ENCODE measurements at places on chromosomes 3 and 15.

DNA sequence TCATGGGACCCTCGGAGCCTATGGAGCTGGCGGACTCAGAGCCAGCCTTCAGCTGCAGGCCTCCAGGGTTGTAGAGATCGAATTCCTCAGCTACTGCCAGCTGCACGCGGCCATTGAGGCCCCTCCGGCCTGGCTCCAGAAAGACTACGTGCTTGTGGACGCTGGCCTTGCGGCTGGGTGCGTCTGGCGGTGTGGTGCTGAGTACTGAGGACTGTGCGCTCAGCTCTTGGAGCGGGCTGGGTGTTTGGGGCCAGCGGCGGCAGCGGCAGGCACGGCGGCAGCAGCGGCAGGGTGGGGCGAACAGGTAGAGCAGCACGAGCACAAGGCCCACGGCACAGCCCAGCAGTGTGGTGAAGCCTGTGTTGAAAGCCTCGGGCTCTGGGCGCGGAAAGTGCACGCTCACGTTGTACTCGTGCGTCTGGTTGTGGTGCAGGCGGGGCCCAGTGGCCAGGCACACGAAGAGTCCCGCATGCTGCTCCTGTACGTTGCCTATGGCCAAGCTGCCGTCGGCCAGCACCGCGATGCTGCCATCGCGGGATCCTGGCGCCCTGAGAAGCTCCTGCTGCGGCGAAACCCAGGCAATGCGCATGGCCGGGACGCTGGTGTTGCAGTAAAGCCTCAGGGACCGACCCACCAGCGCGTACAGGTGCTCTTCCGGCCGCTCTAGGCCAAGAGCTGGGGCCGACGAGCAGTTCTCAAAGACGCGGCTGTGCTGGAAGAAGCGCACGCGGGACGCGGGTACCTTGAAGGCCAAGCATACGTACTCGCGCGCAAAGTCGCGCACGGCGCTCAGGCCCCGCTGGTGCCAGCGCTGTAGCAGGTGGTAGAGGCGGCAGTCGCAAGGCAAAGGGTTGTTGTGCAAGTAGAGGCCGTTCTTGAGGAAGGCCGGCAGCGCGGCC is 1.3 kb downstream of the AMIGO3 start:
- no peak for DNase-seq

DNA sequence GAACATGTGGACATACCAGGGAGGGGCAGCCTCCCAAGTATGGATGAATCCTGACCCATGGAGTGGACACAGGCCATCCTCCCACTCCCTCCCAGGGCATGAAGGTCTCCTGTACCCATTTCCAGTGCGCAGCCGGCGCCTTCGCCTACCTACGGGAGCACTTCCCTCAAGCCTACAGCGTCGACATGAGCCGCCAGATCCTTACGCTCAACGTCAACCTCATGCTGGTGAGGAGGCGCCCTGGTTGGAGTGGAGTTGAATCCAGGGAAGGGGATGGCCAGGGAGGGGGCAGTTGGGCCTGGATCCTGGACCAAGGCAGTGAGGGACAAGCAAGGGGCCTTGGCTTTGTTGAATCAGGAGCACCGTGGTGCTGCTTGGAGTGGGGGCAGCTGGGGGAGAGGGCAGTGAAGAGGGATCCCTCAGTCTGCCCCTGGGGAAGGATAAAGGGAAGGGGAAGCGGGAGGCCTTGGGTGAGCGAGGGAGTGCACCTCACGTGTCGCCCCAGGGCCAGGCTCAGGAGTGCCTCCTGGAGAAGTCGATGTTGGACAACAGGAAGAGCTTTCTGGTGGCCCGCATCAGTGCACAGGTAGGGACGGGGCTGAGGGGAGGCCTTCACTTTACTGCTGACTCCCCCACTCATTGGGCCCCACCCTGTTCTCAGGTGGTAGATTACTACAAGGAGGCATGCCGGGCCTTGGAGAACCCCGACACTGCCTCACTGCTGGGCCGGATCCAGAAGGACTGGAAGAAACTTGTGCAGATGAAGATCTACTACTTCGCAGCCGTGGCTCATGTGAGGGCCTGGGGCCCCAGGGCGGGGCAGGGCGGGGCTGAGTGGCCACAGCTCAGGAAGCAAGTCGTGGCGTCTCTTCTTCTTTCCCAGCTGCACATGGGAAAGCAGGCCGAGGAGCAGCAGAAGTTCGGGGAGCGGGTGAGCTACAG is 25.3 kb downstream of the PTPN23 start:
- DNase-seq: no peak

DNA sequence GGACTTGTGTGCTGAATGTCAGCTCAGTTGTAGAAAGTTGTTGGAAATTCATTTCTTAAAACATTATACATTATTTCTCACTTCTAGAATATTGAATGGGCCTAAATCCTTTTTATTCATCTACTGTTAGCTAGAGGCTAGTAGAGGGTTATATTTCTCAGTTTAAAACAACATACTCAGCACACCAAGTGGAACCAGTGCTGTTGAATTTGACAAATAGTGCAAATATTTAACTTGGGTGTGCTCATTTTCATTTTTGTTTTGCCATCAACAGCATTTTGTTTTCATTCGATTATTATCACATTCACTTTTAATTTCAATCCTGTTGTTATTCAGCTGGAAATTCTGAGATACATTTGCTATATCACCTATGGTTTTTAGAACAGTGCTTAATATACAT is 269.4 kb upstream of the PEX5L start:
- no peak for DNase-seq

DNA sequence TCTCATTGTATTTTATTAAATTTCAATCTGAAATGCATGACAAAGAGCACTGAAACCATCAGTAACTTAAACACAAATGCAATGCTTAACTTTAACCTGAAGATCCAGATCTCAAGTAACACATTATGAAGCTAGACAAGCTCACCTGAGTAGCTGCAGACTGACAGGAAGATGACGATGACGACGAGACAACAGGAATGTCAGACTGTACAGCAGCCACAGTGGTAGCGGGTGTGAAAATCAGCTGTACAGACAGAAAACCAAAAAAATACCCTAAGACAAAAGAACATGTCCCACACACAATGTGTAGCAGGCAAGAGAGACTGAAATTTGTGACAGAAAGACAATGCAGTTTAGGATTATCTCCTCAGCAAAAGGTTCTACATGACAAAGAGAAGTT is 36.3 kb downstream of the PHC3 start:
- no peak for DNase-seq

GRCh38 chr15:62599791-62600777 is 435.0 kb upstream of the C2CD4B start:
- no peak for DNase-seq

DNA sequence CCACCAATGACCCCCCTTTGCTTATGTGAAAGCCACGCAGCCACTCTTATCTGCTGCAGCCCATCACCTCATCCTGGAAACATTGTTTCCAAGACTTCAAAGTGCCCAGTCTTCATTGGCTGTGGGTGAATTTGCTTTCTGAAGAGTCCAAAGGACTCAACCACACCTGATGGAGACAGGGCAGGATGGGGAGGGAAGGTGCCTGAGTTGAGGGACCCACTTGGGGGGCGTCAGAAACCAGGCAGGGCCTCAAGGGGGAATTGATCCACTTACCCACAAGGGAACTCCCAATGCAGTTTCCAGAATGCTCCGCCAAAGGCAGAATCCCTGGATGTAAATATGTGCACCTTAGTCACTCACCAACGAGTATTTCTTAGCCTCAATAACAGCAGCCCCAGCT is 147.9 kb upstream of the ATP2B2 start:
- no peak for DNase-seq

DNA sequence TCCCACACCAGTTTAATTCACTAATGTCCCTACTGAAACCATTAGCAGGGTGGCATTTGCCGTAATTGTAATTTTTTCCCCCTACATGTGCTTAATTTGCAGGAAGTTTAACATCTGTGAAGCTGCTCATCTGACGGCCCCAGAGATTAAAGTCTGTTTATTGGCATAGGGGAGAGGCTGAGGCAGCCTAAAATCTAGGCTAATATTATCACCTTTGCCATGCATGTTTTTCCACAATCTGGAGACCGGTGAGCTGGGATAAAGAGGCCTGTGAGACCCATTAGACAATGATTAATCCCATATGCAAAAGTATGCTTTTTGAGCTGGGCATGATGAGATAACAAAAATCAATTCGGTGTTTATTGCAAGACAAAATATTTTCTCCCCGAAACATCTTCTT is 561.2 kb upstream of the ALCAM start:
- no peak for DNase-seq

- DNase-seq: no peak
These were observed 290.5 kb downstream of the NAALADL2 start for GRCh38 chr3:175149675-175150074.

DNA sequence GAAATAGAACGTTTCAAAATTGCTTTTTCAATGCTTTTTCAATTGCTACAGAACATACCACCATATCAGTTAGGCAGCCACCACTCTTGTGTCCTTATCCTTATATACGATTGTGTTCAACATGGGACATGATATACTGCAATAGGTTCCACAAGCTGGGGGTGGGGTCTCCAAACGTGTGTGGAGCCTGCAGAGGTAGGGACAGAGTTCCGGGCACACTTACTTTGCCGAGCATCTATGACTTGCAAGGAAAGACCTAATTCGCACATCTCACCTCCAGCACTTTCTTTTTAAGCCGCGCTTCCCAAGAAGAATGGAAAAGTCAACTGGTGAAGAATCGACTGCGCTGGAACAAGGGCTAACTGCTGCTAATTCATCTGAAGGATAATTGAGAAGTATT is 39.6 kb upstream of the SFMBT1 start:
- DNase-seq: no peak

- DNase-seq: no peak
These were observed 198.5 kb upstream of the GADL1 start for GRCh38 chr3:31092748-31093589.

DNA sequence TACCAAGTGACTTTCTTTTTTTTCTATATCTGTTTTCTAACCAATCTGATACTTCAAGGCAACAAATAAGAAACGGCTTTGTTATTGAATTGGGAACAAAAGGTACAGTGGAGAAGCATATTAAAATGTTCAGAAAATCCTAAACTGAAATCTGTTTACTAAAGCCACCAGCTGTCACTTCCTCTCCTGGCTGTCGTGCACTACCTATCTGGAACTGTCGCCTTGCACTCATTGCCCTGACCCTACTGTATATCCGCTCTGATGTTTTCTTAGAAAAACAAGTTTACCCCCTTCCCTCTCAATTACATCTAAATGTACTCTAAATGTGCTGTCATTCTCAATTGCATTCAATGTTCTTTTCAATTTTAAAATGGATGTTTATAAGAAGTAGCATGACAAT is 439.8 kb upstream of the ARRDC4 start:
- DNase-seq: no peak

DNA sequence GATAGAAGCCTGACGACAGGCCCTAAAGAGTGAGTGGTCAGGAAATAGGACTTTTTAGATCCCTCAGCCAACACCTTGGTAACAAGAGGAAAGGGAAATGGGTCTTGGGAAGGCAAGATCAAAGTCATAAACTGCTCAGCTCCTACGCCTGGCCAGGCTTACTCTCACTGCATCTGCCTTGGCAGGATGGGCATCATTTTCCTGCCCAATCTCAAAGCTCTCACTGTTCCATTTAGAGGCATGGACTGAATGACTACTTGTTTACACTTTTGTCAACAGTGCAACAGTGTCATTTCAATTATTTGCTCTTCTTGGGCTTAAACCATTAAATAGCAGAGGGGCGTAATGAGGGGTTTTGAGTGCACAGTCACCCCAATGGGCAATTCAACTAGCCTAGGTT is 808.7 kb downstream of the GRM7 start:
- no peak for DNase-seq

DNA sequence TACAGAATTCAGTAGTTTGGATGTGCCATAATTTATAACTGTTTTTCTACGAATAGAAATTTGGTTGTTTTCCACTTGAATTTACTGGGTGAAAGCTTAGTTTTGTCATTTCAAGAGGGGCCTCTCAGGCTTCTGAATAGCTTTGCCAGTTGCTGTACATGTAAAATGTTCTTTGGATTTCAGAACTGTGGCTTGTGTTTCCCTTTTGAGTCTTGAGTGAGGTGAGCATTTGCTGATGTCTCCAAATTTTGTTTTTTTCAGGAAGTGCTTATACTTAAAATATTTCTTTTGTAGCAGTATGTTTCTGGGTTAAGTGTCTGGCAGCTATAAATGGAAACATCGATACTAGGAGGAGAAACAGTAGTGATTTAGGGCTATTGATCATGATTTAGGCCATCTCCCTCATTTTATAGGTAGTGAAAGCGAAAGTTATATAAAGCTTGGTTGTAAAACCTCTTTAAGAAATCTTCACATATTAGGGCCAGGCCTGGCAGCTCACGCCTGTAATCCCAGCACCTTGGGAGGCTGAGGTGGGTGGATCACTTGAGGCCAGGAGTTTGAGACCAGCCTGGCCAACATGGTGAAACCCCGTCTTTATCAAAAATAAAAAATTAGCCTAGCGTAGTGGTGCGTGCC is 9.2 kb upstream of the TRAK1 start:
- no peak for DNase-seq

DNA sequence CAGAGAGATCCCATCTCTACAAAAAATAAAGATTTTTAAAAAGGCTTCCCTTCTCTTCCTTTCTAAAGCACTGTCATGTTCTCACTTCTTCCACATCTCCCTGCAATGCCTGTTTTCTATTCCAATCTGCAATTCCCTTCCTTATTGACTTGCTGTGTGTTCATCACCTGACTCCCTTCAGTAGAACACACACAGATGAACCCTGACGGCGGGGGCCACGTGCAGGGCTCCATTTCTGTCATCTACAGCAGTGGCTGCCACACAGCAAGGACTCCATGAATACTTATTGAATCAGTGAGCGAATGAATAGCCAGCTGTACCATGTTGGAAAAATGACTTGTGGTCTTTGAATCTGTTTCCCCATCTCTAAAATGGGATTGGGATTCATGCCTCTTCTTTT is 26.1 kb downstream of the BHLHE40 start:
- DNase-seq: no peak

DNA sequence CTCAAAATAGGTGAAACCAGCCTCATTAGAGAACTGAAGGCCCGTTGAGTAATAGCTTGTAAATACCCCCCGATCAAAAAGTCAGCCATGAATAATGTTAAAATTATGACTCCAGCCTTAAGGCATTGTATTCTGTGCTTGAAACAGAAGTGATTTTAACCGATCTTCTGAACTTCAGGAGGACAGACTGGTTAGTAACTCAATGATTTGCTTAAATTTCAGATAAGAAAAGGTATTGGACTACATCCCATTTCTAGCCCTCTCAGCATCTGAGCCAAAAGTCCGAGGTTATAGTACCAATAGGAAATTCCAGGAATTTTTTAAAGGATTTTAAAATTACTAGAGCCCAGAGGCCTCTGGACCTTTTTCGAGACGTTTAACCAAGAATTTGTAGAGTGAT is 67.7 kb upstream of the FGF12 start:
- no peak for DNase-seq
